Renal cortex interstitium (tissue), 15 donors: ENCODE measurements at places on chromosomes 16 and 17. TPM values are rescaled to one million over a fixed set of nuclear protein-coding genes. Genes with fewer than 3 reads are reported as not detected.
A peak's percentile ranks its signal among the peaks of the same experiment; 100 is the strongest.

DNA sequence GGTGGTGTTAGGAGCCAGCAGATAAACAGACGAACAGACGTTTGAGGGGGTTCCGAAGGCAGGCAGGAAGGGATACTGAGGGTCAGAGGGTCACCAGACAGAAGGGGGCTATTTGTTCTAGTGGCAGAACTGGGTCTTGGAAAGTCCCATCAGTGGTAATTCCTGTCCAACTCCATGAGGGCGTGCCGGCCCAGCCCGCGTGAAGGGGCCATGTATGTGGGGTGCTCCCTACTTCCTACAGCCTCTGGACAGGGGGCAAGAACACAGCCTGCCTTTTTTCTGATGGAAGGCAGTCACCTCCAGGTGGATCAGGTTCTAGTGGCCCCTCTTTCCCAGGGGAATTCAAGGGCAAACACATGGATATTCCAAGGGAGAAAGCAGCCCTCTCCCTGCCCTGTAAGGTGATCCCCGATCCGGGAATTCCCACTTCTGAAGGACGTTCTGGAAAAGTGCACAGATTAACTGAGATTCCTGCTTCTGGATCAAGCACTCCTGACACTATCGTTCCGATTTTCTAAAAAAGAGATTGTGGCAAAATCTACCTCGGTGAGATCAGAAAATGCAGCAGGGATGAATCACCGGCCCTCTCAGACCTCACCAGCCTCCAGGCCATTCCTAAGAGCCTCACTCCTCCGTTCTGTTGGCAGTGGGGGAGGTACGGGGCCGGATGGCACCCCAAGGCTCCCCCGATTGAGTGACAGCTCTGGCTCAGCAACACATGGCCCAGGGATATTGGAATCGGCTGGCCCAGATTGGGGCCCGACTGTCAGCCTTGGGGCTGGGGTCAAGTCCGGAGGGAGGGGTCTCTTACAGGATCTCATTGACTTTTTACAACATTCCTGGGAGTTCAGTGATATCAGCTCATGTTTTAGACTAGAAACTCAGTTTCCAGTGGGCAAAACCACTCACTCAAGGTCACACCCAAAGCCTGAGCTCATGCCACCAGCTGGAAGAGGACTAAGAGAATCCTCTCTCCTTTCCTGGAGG lies 12.4 kb downstream of the STX1B start:
- DNase-seq: no peak

STARD3 gene
- 52.1 TPM for polyA plus RNA-seq

SSTR5 gene
- polyA plus RNA-seq: 0.13 TPM

CCDC200 gene
- 42.6 TPM for polyA plus RNA-seq

DNA sequence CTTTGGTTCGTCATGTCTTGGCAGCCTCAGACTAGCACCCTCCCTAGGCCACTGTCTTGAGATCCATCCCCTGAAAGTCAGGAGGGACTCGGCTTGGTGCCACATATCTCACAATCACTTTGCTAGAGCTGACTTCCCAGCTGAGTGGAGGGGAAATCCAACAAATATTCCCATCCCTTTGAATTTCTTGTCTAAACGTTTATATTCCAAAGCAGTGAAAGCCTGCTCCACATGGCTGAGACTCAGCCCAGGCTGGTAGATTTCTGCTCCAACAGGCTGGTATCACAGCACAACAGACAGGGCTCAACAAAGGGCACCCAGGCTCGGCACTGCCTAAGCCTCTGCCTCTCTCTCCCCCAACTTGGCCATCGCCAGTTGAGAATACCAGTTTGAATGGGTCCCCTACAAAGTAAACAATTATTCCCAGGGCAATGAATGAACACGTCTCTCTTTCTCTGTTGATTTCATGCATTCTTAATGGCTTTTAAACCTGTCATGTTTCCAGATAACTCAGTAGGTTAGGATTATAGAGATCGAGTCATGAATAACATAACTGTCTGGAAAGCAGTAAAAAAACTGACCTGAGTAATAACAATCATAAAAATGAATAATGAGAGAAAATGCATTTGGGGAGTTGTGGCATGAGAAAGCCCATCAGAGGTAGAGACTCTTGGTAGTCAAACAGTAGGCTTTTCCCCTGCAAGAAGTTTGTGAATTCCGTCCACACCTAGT lies 1.0 kb downstream of the KRT13 start:
- DNase-seq: no peak

MT1G gene
- polyA plus RNA-seq: 90.7 TPM

GRCh38 chr17:75542728-75543336 lies 17.3 kb downstream of the LLGL2 start:
- DNase-seq: no peak

- DNase-seq: no peak
These were observed 12.6 kb upstream of the BAIAP2 start for GRCh38 chr17:81022344-81022676.

DNA sequence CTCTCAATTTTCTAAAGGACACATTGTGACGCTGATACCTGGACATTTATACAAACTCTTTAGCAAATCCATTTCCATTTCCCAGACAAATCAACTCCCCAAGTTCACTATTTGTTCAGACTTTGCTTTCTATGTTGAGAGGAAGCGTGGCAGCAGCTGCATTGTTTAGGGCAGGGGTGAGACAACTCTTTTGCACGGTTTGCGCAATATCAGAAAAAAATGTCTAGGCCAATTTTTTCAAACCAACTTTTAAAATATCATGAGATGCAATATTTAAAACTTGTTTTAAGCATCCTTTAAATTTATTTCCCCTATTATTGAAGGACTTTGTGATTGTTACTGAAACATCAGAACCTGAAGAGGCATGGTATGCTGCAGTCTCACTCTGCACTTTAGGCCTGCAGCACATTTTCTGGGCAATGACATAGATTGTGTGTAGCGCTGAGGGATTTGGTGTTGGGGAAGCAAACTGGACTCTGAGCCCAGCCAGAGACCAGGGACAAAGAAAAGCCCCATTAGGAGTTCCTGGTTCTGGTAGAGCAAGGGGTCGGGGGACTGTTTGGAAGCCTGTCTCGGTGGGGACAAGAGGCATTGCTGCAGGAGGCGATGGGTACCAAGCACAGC lies 6.4 kb upstream of the CCDC182 start:
- DNase-seq: no peak

DNA sequence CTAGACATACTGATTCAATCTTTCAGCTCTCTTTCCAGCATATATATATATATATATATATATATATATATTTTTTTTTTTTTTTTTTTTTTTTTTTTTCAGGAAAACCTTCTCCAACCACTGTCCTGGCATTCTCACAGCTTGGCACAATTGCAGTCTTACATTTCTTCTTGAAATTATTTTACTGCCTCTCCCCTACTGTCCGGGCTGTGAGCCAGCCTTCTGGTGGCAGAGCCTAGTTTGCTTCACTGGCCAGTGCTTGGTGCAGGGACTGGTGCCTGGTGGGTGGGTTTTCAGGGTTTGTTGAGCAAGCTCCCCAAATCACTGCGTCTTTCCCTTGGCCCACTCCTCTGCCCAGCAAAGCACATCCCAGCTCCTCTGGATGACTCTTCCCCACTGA lies 28.5 kb downstream of the PRSS54 start:
- DNase-seq: no peak

DNA sequence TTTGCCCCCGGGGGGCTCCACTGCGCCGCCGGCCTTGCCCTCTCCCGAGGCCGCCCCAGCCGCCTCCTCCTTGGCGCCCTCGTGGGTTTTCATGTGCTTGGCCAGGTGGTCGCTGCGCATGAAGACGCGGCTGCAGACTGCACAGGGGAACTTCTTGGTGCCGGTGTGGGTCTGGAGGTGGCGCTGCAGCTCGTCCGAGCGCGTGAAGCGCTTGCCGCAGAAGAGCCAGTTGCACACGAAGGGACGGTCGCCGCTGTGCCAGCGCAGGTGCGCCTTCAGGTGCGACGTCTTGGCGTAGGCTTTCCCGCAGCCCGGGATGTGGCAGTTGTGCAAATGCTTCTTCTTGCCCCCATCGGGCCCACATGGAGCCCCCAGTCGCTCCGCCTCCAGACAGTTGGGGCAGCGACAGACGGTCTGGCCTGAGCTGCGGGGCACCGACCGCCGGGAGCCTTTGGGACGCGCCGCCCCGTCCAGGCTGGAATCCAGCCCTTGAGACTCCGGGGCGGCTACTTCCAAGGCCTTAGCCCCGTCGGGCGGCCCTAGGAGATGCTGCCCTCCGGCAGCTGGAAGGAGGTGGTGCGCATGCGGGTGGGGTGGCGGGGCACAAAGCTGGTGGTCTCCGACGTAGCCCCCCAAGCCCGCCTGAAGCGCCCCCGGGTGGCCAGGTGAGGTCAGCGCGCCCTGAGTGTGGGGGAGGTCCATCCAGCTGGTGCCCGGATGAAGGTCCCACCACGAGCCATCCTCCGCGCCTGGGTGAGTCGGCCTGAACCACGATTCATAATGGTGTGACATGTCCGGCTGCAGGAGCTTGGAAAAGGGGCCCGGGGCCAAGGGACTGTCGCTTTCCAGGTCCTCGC lies 3.4 kb downstream of the SP6 start:
- DNase-seq: no peak

- no peak for DNase-seq
These were observed 6.1 kb downstream of the DOK4 start for GRCh38 chr16:57479976-57480753.

- no peak for DNase-seq
These were observed 11.8 kb upstream of the CLTC start for GRCh38 chr17:59607817-59608403.

- no peak for DNase-seq
These were observed 9.6 kb downstream of the UBTF start for GRCh38 chr17:44209786-44210341.

GRCh38 chr16:54579106-54579728 lies 292.6 kb upstream of the IRX3 start:
- no peak for DNase-seq

TMEM98 gene
- 210 TPM for polyA plus RNA-seq

DNA sequence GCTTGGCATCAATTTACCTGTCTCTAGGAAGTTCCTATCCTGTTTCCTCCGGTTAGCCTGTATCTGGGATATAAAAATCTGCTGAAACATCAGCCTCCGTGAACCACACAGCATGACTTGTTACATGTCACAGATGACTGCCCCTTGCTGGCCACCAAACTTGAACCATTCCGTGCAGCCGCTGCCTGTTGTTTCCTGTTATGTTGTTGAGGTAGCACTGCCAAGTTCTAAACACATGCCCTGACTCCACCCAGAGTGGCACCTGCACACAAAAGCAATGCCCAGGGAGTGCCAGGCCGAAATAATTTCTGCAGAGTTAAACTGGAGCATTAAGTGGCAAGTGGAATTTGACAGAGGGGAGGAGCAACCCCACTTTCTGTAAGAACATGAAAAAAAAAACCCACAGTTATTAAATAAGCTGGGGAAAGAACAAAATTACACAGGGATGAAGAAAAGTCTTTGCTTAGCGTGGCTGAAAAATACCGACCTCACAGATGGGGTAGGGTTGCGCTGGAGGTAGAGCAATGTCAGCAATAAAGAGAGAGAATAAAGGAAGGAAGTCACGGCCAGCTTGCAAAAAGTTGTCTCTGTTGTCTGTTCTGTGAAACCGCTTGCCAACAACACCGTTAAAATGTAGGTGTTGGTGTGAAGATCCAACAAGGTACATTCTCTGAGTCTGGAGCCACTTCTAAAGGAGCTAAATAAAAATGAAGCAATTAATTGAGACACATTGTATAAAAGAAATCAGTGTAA lies 174.6 kb upstream of the CDH13 start:
- peak; percentile 25 for DNase-seq

TMC6 gene
- 42.0 TPM for polyA plus RNA-seq

DNA sequence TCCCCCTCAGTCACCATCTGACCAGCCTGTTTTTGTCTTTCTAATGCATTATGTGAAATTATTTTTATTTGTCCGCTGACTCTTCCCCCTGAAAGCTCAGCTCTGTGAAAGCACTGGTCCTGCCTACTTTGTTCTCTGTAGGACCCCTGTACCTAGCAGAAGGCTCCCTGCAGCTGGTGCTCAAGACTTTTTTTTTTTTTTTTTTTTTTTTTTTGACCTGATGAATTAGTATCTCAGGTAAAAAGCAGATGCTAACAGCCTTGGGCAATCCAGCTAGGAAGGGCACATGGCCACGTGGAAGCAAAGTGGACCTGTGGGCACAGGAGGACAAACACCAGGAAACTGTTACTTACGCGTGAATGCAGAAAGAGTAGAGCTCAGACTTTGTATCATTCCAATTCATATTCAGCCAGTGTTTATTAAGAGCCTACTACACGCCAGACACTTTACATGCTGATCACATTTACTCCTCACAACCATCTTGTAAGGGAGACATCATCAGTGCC lies 629 bp upstream of the UNC119 start:
- no peak for DNase-seq

DNA sequence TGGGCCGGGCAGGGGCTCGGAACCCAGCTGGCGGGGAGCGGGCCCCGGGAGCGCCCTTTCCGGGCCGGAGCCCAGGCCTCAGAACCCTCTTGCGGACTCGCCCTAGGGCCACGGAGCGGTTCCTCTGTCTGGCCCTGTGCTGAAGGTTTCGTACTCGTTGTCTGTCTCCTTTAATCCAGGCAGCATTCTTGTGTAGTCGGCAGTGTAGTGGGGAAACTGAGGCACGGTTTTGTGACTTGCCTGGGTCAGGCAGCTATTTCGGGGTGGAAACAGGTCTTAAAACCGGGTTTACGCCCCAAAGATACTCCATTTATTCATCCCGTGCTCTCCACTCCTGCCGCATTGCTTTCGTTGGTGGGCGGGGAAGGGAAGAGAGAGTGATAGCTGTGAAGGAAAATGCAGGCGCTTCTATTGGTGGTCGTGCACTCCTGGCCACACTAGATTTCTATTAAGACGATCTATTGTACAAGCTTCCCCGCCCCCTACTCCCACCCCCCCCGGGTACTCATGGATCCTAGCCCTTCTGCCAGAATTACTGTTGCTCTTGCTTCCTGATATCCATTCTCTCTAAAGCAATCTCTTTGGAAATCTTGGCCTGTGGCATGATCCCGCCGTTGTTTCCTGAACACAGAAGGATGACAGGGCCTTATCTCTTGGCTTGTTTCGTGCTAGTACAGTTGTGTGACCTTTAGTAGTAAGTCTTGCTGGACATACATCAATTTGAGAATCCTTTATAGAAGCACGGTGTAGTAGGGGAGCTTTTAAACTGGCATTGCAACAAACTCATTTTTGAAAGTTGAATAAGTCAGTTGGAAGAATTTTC lies 751 bp downstream of the DCAF7 start:
- no peak for DNase-seq

GRCh38 chr16:78520470-78520869 lies 421.0 kb downstream of the WWOX start:
- no peak for DNase-seq

- no peak for DNase-seq
These were observed 51.0 kb downstream of the CMIP start for GRCh38 chr16:81495321-81496234.

GRCh38 chr16:29852654-29853053 lies 10.4 kb downstream of the CDIPT start:
- no peak for DNase-seq

DNA sequence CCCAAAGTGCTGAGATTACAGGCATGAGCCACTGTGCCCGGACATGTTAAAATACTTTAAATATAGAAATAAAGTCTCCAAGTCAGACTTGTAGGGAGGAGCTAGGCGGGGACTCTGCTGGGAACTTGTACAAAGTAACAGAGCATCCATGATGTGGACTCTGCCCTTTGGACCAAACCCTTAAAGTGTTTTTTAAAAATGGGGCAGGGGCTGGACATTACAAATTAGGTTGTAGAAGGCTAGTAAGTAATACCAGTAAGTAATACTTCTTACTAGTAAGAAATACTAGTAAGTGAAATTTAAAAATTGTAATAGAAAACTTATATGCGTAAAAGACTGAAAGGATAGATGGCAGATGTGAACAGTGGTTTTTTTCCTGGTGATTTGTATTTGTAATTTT lies 9.7 kb upstream of the SPATA32 start:
- DNase-seq: no peak

TMED6 gene
- 3.9 TPM for polyA plus RNA-seq
